ENCODE measurements at places on chromosomes 6 and 20. TPM values are rescaled to one million over a fixed set of nuclear protein-coding genes. Genes with fewer than 3 reads are reported as not detected.

OPRL1 gene
- total RNA-seq = 3.0 TPM

GRCh38 chr6:126307849-126308248, 32.1 kb upstream of the CENPW start:
- no peak overlapping the region for H3K4me3 ChIP-seq
- no peaks in the 10 kb centered on the region for H3K27me3 ChIP-seq
- no peak overlapping the region for H3K27ac ChIP-seq
- DNase-seq = no peak

GRCh38 chr20:59958123-59958522, at the start of gene CDH26:
TSS of gene CDH26 (plus strand) at chr20:59958423. CDS start at chr20:59958727, 304 bp downstream.
- no peaks in the 10 kb centered on the region for H3K36me3 ChIP-seq
- H3K4me1 ChIP-seq = peaks cover 4% of the 10 kb centered on the region
- no peak within 1 kb of the TSS for H3K4me3 ChIP-seq
- peaks cover 68% of the 10 kb centered on the region for H3K27me3 ChIP-seq
- H3K27ac ChIP-seq = no peak within 1 kb of the TSS

DNA sequence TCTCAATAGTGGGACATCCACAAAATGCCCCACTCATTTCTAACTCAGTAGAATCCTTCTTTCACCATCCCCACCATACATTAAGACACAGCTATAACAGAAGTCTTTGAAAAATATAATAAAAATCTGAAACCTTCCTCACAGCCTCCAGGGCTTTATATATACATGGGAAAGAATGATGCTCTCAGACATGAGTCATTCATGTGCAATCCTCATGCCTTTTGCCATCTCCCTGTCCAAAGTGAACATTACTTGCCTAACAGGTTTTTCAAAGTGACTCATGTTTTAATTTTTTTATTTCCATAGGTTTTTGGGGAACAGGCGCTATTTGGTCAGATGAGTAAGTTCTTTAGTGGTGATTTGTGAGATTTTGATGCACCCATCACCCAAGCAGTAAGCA, 162.7 kb downstream of the RALGAPA2 start:
- H3K27me3 ChIP-seq = no peaks in the 10 kb centered on the region
- DNase-seq = no peak
- peaks cover 5% of the 10 kb centered on the region for H3K36me3 ChIP-seq
- no peak overlapping the region for H3K27ac ChIP-seq

DNA sequence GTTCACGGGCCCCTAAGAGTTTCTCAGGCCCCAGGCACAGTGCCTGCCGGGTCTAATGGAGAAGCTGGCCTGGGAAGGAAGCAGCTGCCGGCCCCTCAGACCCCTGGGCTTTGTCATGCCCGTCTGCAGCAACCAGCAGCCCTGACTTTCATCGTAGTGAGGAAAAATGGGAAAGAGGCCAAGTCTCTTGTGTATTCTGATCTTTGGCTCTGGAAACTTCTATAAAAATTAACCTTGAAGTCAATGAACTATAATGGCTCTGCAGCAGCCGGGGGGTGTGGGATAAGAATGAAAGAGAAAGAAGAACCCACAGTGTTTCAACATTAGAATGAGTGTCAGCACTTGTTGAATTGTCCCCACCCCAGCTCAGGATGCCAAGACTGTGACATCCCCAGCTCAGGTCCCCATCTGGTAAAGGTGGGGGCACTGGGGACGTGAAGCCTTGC, 12.9 kb downstream of the TGM2 start:
- H3K36me3 ChIP-seq = no peaks in the 10 kb centered on the region
- no peaks in the 10 kb centered on the region for H3K27me3 ChIP-seq
- no peak for DNase-seq
- peak overlapping the region; percentile 44 for H3K27ac ChIP-seq

NT5DC1 gene
- total RNA-seq = 83.0 TPM

DNA sequence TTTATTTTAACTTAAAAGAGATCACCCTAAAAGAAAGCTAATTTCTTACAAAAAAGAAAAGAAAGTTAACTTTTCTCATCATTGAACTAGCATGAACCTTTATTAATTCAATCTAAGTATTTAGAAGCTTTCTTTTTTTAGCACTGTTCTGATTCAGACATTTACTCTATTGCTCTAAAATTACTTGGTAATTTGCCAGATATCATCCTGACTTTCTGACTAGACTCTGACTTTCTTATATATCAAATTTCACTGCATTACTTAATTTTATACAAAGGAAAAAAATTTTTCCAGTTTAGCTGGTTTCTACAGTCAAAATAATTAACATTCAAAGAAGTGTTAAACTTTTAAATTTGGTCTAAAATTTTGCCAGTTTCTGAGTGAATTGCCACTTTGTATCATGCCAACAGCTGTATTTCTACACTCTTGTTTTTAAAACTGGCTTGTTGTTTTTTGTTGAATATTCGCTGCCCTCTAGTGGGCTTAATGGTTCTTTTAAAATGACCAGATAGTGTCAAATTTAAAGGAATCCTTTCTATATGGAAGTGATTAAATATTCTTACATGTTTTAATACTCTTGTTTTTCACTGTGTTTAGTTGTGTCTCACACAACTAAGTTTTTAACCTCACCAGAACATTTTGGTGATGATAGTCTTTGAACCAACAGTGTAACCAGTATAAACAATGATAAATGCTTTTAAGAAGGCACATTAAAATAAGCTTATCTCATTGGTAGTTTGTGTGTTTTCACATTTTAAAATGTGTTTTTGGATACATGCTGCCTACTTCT, 102.0 kb downstream of the POPDC3 start:
- no peaks in the 10 kb centered on the region for H3K4me1 ChIP-seq
- no peak overlapping the region for H3K27ac ChIP-seq

DNA sequence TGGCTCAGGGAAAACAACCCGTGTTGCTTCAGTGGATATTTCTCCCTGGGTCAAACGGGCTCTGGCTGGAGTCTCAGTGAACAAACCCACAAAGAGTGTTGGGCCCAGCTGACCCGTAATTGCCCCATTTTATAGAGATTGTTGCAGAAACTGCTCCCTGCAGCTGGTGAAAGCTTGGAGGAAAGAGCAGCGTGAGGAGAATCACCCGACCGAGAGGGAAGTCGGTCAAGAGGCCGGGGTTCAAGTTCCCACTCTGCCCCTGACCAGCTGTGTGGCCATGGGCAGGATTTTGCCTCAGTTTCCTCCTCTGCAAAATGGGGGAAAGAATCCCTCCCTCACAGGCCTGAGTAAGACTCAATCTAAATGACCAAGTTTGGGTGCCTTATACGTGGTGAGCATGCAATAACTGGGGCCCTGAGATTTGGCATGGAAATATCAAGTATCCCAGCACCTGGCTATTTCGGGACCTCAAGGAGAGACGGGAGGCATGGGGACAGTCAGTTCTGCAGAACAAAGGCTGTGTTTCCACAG, 1.7 kb upstream of the TGM2 start:
- H3K27me3 ChIP-seq = peaks cover 5% of the 10 kb centered on the region
- no peaks in the 10 kb centered on the region for H3K36me3 ChIP-seq
- DNase-seq = no peak
- H3K4me3 ChIP-seq = no peak overlapping the region

DNA sequence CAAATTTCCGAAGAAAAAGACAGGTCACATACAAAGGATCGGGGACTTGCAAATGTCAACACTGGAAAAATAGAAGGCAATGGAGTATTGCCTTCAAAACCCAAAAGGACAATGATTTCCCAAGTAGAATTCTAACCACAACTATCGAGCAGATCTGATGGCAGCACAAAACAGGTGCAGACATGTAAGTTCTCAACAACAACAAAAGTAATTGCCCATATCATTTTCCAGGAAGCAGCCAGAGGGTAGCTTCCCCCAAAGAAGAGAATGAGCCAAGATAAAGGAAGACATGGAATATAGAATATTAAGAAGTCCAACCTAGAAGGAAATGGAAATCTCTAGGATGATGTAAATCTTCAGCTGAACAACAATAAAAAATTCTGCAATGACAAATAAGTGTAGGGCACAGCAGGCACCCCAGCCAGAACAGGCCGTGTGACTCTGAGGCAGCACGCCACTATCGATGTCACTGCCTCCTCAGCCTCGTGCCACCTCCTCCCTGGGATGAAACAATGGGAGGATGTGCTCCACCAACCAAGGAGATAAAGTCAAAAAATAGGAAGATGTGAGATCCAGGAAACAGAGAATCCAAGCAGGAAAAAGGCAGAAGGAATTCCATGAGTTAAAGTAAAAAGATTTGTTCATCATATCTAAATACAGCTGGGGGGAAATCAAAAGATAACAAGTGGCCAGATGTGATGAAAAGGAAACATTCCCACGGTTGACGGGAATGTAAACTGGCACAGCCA, 34.1 kb downstream of the SERPINB1 start:
- no peaks in the 10 kb centered on the region for H3K36me3 ChIP-seq
- no peak overlapping the region for H3K4me3 ChIP-seq
- no peaks in the 10 kb centered on the region for H3K27me3 ChIP-seq
- H3K4me1 ChIP-seq = no peaks in the 10 kb centered on the region

GABRR2 gene
- 0.15 TPM for total RNA-seq
